ENCODE measurements at places on chromosomes 6 and 20. TPM values are rescaled to one million over a fixed set of nuclear protein-coding genes. Genes with fewer than 3 reads are reported as not detected.

SLC35F1 gene
- 0.08 TPM for polyA plus RNA-seq

KIFC1 gene
- 15.0 TPM for polyA plus RNA-seq

RIMS4 gene
- polyA plus RNA-seq, result 0.04 TPM

MYL9 gene
- 242 TPM for polyA plus RNA-seq
